ENCODE measurements at places on chromosomes 3 and 15. TPM values are rescaled to one million over a fixed set of nuclear protein-coding genes. Genes with fewer than 3 reads are reported as not detected.

- no peak for DNase-seq
Observed at GRCh38 chr3:62446337-62446940, 73.1 kb upstream of the FEZF2 start.

- no peak for DNase-seq
Observed at GRCh38 chr3:33060609-33061337, 36.2 kb downstream of the GLB1 start.

GRCh38 chr3:61979638-61980037 is 393.7 kb downstream of the FEZF2 start:
- DNase-seq, result no peak

Gene CCRL2
- total RNA-seq, result 1.4 TPM

- DNase-seq, result no peak
Observed at GRCh38 chr3:135516143-135516542, 449.4 kb upstream of the PPP2R3A start.

GRCh38 chr15:53534105-53534839 is 225.2 kb downstream of the WDR72 start:
- DNase-seq, result no peak

GRCh38 chr3:36212251-36212650 is 168.1 kb upstream of the STAC start:
- DNase-seq, result peak; percentile 47
